WTC11 (cell line): ENCODE measurements at places on chromosomes 4 and X.

- no peak for DNase-seq
Measured at GRCh38 chr4:38611676-38612075, 52.3 kb upstream of the KLF3 start.

DNA sequence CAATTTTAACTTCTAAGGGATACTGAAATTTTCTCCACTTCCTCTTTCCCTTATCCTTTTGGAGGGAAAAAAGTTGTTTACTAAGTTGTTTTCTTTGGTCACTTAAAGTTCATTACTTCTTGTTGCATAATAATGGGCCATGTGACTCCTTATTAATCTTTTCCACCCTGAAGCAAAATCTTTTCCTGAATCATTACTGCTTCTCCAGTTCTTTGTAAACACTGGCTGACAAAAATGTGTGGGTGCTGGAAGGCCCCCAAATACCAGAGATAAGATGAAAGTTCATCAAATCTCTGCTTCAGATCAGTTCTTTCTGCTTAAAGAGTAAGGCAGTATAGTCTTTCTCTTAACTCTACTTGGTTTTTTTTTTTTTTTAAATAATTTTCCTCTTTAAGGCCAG, 108.9 kb upstream of the NHS start:
- DNase-seq = no peak

GRCh38 chr4:105758958-105759357, 50.4 kb downstream of the GSTCD start:
- no peak for DNase-seq

DNA sequence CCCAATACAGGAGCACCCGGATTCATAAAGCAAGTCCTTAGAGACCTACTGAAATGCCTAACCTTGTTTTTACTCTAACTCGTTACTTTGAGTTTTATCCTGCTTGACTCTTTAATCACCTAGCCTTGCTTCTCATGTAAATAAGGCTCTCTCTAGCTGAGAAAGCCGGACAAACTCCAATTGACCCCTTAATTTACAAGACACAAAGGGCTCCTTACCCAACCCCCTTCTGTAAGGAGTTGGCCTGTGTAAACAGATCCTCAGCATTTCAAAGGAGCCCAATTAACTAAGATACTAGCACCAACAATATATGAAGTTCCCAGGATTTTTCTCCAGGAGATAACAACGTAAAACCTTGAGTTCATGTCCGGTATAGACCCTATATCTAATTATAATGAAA, 61.7 kb downstream of the CT47B1 start:
- DNase-seq = no peak

DNA sequence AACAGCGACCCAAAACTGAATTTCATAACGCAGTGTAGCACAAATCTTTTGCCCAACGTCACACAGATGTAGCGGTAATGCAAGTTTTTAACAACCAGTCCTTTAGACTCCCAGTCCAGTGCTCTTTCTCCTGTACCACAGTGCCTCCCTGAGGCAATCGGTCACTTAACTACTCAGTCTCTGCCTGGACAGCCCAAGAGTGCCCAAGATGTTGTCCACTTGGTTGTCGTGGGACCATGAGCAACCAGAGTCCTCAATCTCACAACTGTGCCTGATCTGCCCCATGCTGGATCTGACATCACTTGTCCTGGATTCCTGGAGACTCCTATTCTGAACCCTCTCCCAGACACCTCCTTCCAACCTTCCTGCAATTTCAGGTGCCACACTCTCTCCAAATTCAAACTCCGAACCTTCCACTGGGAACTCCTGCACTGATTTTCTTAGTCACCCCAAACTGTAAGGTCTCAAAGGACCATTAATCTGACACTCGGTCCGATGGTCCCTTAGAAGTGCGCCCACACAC, 702 bp downstream of the MMGT1 start:
- no peak for DNase-seq

GRCh38 chr4:79249881-79250503, 75.9 kb downstream of the NAA11 start:
- no peak for DNase-seq

GRCh38 chr4:3766785-3767569, 792 bp downstream of the ADRA2C start:
- peak; percentile 81 for DNase-seq

DNA sequence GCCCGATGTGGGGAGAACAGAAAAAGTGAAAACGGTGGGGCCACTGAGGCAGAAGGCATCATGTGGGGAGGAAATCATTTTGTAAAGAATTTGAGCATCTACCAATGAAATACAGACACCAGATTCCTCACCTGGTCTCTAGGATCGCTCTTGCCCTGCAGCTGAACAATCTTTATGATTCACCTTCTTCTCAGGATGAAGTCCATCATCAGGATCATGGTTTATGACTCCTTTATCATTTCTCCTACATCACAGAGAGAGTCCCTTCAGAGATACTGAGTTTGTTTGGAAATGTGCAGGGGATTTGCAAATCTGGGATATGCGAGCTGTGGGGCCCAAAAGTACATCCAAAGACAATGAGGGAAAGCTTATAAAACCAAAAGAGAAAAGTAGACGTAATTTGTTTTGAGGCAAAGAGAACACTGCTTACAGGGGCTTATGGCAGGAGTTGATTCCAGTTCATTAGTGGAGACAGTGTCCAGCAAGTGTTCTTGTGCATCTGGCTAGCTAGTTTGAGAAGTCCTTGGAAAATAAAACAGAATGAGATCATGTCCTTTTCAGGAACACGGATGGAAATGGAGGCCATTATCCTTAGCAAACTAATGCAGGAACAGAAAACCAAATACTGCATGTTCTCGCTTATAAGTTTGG, 15.3 kb upstream of the ANXA5 start:
- no peak for DNase-seq

GRCh38 chrX:110143454-110144210, 140.7 kb downstream of the TMEM164 start:
- DNase-seq = no peak

DNA sequence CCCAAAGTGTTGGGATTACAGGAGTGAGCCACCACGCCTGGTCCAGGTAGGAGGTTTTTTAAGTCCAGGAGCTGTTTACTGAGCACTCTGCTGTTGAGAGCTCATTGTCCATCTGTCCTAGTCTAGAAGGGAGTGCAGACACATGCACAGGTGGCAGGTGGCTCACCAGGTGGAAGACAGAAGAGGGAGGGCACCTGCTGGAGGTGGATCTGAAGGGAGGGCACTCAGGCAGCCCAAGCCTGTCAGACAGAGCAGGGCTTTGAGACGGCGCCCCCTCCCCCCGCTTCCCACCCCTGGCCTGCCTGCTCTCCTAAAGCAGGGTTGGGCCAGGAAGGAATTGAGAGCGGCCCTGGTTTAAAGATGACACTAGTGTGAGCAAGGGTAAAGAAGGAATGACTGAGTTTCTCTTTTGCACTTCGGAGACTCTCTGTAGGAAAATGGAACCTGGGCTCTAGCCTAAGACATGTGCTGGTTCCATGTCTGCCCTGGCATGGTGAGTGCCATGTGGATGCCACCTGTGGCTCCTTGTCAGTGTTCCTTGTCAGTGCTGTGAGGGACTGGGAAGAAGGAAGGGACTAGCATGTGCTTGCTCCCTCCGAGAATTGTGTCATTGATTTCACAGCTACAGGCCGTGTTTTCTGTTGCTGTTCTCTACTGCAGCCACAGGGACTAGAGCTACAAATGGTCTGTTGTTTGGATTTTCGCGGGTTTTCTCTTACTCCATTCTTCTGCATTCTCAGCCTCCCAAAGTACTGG, 108.6 kb downstream of the TNIP2 start:
- no peak for DNase-seq

DNA sequence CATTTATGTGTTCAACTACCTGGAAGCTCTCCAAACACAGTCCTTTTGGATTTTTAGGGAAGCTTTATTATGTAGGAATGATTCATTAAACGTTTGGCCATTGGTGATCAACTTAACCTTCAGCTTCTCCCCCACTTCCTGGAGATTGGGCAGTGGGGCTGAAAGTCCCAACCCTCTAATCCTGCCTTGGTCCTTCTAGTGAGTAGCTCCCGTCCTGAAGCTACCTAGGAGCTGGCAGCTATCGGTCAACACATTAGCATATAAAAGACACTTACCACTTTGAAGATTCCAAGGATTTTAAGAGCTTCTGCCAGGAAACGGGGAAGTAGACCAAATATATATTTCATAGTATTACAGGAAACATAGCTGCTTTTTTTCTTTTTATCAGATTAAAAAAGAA, 69.7 kb downstream of the MCUB start:
- no peak for DNase-seq

DNA sequence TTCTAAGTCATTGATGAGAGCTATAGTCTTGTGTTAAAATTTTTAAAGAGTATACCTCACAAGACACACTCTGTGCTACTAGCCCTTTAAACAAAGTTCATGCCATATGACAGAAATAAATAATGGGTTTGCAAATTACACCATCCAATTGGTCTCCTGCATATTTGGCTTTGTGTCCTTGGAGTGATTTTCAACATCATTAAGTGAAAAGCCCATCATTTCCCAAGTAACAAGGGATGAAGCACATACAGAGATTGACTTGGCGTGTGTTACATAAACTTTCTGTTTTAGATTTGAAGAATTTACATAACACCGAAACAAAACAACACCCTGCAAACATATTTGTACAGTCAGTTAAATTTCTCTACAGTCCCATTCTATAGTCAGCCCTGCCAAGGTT, 216.9 kb upstream of the NEIL3 start:
- no peak for DNase-seq

DNA sequence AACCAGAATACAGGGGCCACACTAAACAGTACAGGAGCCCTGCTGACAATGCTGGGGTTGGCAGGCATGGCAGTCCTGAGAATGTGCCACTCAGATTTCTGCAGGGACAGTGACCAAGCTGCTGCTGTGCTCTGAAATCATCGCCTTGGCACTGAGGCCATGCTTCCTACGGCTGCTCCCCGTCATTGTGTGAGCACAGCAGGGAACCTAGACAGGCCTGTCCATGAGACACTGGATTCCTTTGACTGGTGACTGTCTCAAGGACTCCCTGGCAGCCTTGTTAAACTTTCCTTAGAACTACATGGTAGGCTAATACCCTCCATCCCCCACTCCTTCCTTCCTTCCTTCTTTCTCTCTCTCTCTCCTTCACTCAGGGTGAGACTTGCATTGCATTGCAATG, 111.4 kb downstream of the LUZP4 start:
- DNase-seq = peak; percentile 14

DNA sequence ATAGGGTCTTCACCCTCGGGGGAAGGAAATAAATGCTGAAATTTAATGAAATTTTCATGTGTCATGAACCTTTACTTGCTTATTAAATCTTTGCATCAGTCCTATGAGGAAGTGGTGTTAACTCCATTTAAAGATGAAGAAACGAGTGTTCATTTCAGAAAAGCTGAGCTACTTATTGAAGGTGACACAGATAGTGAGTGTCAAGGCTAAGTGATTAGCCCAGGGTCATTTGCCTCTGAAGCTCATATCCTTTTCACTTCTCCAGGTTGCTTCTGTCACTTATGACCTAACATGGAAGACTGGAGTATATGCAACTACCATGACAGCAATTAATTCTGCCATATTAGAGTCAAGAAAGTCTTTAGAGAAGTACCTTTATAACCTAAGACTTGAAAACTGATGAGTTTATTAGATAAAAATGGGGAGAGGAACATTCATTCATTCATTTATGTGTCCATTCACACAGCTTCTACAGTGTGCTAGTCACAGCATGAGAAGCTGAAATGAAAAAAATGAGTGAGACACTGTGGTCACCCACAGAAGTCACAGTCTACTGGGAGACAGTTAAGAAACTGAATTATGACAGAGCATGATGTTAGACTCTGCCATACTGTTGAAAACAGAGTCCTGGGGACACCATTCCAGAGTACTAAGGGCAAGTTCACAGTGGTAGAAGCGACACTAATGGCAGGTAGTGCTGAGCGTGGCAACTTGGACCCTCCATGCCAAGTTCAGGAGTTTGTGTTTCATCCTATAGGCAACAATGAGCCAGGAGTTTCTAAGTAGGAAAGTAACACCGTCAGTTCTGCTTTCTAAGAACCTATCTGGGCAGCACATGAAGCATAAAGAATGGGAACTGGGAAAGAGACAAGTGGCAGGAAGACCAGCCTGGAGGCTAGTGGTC, 21.3 kb downstream of the ALPK1 start:
- DNase-seq = no peak
